Activated naive CD4-positive, alpha-beta T cell treated with anti-CD3 and anti-CD28 coated beads, Interleukin-2, amount 10 ng/mL, durations not matched to agents 7 days and 5 days (primary cell): ENCODE measurements at places on chromosomes 4 and X.

DNA sequence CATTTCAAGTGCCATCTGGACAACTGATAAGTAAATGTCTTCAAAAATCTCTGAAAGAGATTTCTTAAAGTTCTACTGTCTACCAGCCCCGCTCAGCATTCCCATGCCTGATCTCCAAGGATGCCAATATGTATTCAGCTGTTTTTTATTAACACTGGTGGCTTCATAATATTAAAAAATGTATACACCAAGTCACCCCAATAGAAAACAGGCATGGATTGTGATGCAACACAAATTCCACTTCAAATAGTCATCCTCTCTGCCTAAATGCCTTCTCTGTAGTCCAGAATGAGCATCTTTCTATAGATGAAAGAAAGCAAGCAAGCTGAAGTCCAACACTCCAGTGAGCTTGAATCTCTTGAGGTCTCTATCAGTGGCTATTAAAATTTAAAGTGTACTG lies 152.2 kb upstream of the PPARGC1A start:
- DNase-seq = no peak
- no peaks in the 10 kb centered on the region for H3K36me3 ChIP-seq
- H3K27me3 ChIP-seq = no peaks in the 10 kb centered on the region
- H3K27ac ChIP-seq = no peak overlapping the region
- H3K4me1 ChIP-seq = no peaks in the 10 kb centered on the region

GRCh38 chrX:107628662-107629539 lies 591 bp downstream of the PRPS1 start:
- H3K4me3 ChIP-seq = peak overlapping the region; percentile 94
- H3K27ac ChIP-seq = peak overlapping the region; percentile 93
- H3K4me1 ChIP-seq = peaks cover 31% of the 10 kb centered on the region
- DNase-seq = peak; percentile 73

DNA sequence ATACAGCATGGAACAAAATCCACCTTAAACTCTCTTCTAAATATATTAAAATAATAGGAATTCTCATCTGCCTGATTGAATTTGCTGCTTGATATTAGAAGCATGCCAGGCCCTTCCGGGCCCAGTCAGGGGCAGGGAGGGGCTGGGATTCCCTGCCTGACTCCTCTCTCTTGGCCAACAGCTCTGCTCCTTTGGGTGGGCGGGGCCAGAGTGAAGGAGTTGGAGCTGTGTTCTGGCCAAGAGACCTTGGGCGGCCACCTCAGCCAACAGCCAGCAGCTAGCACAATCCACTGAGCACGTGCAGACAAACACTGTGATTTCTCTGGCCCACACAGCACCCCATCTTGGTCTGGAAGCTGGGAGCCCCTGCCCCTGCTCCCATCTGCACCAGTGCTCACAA lies 140.3 kb downstream of the PJA1 start:
- H3K27ac ChIP-seq = no peak overlapping the region
- no peak overlapping the region for H3K4me3 ChIP-seq
- no peaks in the 10 kb centered on the region for H3K4me1 ChIP-seq
- DNase-seq = no peak
- H3K27me3 ChIP-seq = no peaks in the 10 kb centered on the region
- H3K36me3 ChIP-seq = no peaks in the 10 kb centered on the region

- H3K4me3 ChIP-seq = no peak overlapping the region
- no peak for DNase-seq
- H3K36me3 ChIP-seq = peaks cover 42% of the 10 kb centered on the region
Observed at GRCh38 chr4:87047281-87047798, 112.5 kb downstream of the AFF1 start.
